Fibroblast of skin of right quadriceps (primary cell): ENCODE measurements at places on chromosomes 2 and 18.

GRCh38 chr2:76953733-76954347 is 568.3 kb downstream of the LRRTM4 start:
- DNase-seq = peak; percentile 19

GRCh38 chr2:237250599-237250998 is 163.4 kb downstream of the COL6A3 start:
- no peak for DNase-seq

DNA sequence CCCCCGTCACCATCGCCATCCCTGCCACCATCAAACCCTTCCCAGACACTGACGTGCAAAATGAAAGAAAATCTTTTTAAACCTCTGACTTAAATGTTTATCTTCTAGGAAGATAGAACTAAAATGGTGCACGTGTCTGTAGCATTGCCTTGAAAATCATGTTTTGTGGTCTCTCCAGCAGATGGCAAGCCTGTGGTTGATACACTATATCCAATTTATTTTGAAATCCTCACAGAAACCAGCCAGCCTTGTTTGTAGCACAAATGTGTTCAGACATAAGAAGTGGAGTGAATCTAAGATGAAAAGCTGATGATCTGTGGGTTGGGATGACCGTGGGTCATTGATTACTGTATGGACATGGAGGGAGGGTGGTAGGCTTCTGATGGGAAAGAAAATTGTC is 436.2 kb upstream of the SMIM21 start:
- DNase-seq = no peak

- DNase-seq = no peak
These were observed 14.0 kb downstream of the CAPN10 start for GRCh38 chr2:240600451-240600961.

DNA sequence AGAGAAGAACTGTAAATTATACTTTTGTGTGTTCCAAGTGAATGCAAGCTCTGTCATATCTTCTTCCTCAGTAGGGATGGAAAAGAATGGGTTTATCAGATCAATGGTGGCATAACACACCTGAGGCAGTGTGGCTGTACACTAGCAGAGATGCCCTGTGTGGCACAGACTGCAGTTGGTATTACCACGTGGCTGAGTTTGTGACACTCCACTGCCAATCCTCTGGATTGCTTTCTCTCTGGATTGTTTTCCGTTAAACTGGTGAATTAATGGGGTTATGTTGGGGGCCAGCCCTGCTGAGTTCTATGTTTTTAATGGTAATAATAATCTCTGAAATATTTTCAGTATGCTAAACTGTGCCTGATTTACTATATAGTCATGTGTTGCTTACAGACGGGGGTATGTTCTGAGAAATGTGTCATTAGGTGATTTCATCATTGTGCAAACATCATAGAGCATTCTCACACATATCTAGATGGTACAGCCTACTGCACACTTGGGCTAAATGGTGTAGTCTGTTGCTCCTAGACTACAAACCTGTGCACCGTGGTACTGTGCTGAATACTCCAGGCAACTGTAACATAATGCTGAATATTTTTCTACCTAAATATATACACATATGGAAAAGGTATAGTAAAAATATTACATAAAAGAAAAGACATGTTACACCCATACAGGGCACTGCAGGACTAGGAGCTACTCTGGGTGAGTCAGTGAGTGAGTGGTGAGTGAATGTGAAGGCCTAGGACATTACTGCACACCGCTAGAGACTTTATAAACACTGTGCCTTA is 84.7 kb upstream of the ST6GAL2 start:
- peak; percentile 82 for DNase-seq

DNA sequence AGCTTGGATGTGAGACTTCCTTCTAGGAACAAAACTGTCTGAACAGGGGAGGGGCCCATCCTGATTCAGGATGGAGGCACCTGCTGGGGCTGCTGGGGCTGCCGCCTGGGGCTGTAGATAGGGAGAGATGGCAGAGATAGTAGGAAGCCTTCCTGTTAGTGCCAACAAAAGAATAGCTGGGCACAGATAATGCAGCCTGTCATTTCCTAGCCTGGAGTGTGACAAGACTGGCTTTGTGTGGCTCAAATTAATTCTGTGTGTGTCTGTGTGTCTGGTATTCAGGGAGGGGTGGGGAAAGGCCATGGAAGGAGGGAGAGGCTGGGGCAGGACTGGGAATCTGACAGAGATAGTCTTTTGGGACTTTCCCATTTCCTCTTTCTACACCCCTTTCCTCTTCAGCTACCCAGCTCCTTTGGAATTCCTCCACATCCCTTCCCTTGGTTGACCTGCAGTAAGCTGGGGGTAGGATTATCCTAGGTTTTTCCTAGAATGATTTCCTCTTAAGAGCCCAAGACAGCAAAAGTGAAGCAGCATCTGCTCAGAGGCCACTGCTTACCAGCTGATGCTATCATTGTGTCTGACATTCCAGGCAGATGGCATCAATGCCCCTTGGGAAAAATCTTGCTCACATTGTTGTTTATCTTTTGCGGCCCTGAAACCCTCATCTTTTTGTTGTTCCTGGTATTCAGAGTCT is 144.9 kb upstream of the LHCGR start:
- peak; percentile 35 for DNase-seq

- DNase-seq = no peak
These were observed 488.4 kb downstream of the ADCYAP1 start for GRCh38 chr18:1392865-1393734.

GRCh38 chr2:134760385-134760784 is 41.6 kb upstream of the TMEM163 start:
- DNase-seq = no peak

DNA sequence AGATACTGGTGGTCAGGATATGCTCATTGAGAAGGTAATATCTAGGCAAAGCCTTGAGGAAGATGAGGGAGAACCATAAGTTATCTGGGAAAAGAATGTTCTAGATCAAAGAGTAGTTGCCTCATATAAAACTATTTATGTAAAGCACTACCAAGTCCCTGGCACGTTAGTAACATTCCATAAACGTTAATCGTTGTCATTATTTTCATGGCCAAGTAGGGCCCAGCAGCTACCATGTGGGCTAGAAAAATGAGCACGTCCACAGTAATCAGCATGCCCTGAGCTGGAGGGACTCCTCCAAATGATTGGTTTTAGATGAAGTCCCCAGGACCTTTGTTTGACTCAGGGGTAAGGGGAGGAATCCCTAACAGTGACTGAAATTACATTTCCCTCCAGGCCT is 32.7 kb upstream of the AFTPH start:
- peak; percentile 30 for DNase-seq

- DNase-seq = no peak
These were observed 72.0 kb downstream of the RIF1 start for GRCh38 chr2:151481744-151482143.

GRCh38 chr2:46939626-46940359 is 24.2 kb upstream of the MCFD2 start:
- DNase-seq = no peak

GRCh38 chr2:210086292-210086691 is 83.9 kb downstream of the RPE start:
- DNase-seq = peak; percentile 6

DNA sequence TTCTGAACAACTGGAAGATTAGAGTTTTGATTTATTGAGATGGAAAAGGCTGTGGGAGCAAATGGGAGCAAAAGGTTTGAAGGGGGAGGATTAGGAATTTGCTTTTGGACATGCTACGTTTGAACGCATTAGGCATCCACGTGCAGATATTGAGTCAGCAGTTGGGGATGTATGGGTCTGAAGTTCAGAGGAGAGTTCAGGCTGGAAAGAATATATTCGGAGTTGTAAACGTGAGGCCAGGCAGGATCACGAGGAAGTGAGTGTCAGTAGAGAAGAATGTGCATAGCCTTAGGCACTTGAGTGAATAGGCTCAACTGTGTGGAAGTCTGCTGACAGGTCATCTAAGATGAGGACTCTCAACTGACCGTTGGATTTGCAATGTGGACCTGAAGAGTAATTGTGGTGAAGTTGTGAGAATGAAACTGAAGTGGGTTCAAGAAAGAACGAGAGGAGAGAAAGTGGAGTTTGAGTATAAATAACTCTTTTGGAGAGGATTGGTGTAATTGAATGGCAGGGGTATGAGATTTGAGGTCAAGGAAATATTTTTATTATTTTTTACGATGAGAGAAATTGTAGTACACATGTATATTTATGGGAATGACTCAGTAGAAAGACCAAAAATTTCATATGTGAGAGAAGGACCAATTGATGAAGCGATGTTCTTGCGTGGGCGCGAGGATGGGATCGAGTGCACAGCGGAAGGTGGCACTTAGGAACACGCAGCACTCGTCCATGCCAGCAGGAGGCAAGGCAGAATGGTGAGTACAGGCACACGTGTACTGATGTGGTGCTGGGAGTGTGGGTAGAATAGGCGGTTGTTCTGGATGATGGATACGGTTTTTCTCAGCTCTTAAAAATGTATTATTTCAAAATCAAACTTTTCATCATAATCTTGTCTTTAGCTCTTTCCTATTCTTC is 40.5 kb upstream of the POLE4 start:
- DNase-seq = peak; percentile 41

GRCh38 chr18:11946756-11947155 is 34.6 kb upstream of the IMPA2 start:
- DNase-seq = peak; percentile 48

DNA sequence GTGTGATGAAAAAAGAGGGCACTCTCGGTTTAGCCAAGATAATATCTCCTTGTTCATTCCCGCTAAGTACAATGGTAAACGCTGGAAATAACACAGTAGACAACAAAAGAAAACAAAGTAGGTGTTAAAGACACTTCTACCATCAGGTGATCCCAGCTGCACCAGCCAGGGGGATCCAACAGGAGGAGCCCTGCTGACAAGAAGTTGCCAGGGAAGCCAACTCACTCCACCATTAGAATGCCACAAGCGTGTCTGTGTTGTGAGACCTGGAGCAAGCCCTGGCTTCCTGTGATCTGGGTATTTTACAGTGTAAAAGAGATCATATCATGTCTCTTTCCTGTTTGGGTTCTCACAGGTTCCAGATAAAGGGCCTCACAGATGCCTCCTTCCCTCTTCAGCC is 117.0 kb downstream of the GRB14 start:
- no peak for DNase-seq

DNA sequence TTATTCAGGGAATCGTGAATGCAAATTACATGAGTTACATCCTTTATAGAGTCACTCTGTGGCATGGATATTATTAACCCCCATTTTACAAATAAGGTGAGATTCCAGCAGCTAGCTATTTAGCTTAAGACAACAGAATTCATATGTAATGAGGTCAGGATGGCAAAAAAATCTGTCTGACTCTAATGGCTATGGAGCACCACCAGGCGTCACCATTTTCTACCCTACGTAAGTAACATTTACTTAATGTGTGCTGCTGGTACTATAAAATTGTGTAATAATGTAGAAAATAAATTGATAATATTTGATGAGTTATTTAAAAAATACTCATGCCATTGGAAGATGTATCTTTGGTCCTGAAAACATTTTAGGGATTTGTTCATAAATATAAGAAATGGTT is 2040.1 kb upstream of the LRRTM1 start:
- peak; percentile 7 for DNase-seq

DNA sequence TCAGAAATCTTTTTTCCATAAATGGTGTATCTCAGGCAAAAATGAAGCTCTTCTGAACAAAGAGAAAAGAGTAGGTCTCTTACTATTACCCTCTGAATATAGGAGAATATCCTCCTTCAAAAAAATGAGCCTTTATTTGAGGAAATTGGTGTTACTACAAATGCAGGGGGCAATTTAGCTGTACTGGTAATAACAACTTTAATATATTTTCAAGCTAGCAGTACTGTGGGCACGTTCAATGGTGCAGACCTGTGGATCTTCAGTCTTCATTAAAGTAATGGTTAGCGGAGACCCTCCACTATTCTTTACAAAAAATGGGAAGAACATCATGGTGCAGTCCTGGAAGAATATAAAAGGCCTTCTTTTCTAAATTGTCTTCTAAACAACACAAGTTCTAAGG is 661.3 kb downstream of the TMEM182 start:
- no peak for DNase-seq

GRCh38 chr2:3278521-3279218 is 98.9 kb downstream of the EIPR1 start:
- no peak for DNase-seq

DNA sequence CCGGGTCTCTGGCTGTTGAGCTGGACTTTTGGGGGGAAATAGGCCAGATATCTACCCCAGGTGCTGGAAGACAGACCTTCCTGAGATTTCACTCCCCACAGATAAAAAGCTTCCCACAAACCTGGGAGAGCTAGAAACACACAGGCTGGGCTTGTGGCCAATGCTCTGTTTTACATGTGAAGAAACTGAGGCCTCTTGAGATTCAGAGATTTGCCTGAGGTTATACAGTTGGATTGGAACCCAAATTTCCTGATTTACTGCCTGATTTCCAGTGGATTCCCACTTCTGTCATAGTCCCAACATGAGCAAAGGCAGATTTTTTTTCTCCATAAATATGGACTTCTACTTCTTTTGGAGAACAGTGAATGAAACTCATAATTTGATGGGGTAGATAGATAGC is 360.2 kb downstream of the SETBP1 start:
- no peak for DNase-seq

GRCh38 chr2:152890736-152891135 is 172.3 kb downstream of the ARL6IP6 start:
- DNase-seq = no peak

GRCh38 chr2:189318761-189319160 is 122.5 kb upstream of the WDR75 start:
- no peak for DNase-seq

DNA sequence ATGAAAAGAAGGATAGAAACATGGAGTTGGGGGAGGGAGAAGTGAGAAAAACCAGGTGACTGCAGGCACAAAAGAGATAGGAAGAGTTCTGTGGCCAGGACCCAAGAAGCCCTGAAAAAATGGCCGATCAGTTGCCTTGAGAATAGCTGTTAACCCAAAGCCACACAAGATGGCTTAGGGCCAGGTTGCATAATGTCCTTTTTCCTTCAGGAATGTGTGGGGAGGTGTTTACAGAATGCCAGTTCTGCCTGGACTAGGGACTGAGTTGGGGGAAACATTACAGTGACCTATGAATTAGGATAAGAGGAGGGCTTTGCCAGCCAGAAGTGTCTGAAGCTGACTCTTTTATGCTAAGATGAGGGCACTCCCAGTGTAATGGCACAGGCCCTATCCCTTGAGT is 17.1 kb downstream of the FAM110C start:
- DNase-seq = no peak

- no peak for DNase-seq
These were observed 14.2 kb downstream of the RBM43 start for GRCh38 chr2:151247432-151247831.

DNA sequence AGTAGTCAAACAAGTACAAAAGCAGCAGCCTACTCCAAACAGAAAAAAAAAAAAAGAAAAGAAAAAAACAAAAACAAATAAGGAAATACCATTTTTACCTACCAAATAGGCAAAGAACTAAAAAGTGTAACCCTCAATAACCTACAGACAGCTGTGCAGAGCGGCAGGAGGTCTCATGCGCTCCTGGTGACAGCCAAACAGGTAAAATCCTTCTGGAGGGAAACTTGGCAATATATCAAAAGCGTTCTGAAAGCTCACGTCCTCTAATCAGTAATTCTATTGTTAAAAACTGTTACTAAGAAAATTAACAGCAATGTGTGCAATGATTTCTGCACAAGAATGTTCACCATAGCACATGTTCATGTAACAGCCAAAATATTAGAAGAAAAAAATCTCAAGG is 105.6 kb downstream of the AFF3 start:
- DNase-seq = no peak

GRCh38 chr2:229640636-229641035 is 73.7 kb downstream of the DNER start:
- no peak for DNase-seq

GRCh38 chr18:58005885-58006523 is 38.0 kb upstream of the NEDD4L start:
- DNase-seq = peak; percentile 87
